Head of caudate nucleus (tissue), 42 donors: ENCODE measurements at places on chromosomes 3 and 15.

GRCh38 chr3:100782348-100782747 lies 73.1 kb downstream of the TFG start:
- no peak for DNase-seq

GRCh38 chr3:133926736-133927539 lies 31.3 kb upstream of the RAB6B start:
- DNase-seq: no peak

DNA sequence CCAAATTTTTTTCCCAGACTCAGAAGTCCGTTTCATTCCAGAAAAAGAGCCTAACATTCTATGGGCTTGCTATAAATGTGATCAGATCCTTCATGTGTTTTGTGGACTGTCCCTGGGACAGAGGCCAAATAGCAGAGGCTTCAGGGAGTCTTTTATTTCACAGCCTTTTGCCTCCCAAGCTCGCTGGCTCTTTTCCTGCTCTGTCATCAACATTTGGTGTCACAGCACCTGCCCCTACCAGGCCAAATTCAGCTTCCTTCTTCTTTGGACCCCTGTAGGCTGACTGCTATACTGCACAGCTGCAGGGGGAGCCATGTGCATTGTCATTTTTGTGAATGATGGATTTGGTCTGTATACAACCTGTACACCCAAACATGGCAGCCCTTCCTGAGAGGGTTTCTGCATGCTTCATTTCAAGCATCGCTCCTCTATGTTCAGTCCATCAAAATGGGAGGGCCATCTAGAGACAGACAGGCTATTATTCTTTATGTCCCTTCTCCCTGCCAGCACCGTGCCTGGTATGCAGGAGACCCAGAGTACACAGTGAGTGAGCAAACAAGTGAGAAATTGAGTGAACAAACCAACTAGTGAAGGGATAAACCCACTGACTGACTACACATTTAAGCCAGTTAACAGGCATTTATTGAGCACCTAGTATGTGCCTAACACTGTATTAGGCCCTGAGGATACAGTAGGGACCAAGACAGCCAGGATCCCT lies 17.9 kb upstream of the RPP14 start:
- DNase-seq: peak; percentile 35

DNA sequence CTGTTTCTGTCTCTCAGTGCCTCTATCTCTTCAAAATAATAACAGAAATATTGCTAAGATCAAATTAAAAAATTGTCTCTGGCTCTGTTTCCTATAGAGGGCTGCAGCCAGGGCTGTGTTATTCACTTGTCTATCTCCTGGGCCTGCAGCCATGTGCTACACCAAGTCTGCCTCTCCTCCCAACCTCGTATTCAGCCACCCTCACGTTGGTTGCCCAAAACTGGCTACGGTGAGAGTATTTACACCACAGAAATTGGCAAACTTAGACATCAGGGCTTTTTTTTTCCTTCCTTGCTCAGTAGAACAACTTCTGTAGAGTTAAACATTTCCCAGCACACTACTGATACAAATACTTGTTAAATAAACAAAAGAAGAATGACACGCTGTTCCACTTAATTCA lies 320.9 kb upstream of the ICE2 start:
- DNase-seq: no peak

GRCh38 chr3:185268194-185268962 lies 14.5 kb upstream of the EHHADH start:
- DNase-seq: no peak

DNA sequence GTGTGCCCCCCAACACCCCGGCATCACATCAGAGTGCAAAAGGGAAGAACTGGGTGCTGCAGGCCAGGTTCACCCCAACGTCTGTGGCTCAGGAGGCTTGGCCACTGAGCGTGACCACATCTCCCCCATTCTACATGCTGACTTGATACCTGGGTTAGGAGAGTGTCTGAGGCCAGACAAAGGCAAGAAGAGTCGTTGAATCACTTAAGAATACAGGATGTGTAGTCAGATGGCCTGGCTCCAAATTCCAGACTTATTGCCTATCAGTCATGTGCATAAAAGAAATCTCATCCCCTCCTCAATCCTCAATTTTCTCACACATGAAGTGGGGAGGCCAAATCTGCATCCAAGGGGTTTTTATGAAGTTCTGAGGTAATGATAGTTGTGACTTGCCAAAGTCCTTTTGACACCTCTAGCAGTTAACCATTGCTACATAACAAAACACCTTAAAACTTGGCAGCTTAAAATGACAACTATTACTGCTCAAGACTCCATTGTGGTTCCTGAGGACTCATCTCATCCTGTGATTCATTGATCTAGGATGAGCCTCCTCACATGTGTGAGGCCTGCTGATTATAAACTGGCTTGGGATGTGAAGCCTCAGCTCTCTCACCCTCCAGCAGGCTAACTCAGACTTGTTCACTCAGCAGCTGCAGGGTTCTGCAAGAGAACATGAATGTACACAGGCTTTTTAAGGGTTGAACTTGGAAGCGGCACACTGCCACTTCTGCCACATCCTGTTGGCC lies 138.8 kb upstream of the TLE3 start:
- no peak for DNase-seq

DNA sequence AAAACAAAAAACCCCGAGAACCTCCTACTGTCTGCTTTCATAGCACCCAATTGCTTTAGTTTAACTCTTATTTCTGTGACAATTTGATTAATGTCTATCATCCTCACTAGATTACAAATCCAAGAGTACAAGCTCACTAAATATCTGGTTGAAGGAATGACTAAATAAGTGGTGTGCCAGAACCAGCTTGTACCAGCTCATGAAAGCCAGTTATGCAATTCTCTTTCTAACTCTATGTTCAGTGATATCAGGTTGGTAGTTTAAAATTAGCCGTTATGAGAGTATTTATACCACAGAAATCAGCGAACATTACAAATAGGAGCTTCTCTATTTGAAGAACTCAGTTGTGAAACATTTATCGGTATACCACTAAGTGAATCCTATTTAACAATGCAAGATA lies 137.2 kb upstream of the MITF start:
- no peak for DNase-seq

GRCh38 chr15:56919031-56919608 lies 676 bp downstream of the TCF12 start:
- peak; percentile 38 for DNase-seq

GRCh38 chr3:50320853-50321335 lies 1.7 kb downstream of the HYAL2 start:
- peak; percentile 81 for DNase-seq

DNA sequence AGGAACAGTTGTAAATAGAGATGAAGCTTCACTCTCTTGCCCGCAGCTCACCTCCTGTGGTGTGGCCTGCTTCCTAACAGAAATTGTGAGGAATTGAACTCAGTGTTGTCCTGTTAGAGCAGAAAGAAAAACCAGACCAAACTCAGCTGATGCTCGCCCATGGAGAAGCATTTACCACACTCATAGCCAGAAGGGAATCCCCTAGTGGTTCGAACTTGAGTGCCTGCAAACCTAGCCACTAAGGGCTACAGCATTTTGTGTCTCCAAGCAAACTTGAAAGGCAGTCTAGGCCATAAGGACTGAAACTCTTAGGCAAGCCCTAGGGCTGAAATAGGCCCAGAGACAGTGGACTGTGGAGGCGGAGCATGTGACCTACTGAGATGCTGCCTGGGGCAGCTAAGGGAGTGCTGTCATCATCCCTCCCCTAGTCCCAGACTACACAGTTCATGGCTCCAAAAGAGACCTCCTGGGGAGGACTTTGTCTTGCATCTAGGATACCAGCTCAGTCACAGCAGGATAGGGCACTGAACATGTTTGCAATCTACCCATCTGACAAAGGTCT lies 44.5 kb upstream of the MCTP2 start:
- no peak for DNase-seq

DNA sequence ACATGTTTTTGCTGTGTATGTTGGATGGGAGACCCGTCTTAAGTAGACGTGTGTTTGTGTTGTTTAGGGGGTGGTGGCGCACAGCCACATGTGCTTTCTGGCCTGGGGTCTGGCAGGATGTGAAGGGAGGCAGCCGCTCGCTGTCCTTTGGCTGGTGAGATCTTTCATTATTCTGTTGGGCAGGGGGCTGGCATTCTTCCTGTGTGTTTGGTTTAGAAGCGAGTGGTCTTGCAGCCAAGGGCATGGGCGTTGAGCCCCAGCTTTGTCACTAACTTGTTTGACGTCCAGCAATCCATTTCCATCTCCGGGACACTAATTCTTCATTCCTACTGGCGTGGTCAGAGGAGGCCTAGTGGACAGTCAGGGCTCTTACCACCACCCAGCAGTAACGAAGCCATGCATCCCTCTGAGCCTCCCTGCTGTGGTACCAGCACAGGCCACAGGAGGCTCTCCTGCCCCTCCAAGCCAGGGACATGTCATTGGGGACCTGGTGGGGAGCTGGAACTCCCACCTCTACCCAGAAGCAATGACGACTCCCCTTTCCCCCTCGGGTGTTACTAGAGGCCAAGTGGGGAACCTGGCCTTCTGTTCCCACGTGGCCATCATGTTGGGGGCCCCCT lies 10.7 kb downstream of the THSD4 start:
- DNase-seq: no peak

DNA sequence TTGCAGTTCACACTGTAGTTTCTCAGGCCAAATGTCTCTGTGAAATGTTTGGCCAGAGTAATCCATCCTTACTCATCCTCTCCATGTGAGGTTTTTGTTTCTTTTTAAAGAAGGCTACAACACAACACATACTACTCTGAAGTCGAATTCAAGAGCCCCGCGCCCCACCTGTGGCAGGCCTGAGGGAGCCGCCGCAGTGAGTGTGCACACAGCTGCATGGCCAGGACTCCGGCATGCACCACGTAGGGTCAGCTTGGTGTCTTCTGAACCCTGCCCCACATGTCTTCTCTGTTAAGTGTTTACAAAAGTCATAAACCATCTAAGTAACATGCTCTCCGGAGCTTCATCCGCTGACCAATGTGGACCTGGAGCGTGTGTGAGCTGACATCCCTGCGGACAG lies 58.7 kb downstream of the PGPEP1L start:
- no peak for DNase-seq

DNA sequence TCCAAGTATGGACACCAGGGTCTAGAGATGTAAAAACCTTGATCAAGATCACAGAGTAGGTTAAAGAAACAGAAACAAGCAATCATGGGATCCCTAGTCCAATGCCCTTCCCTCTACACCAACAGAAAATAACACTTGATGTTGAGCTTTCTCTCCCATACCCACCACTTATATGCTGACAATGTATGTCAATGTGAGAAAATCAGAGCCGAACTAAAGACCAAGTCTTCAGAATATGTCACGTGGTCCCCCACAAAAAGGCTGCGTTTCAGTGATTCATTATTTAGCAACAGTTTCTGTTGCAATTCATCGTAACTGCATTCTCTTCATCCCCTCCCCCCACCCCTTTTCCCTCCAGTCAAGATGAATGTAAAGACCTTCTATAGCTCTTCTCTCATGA lies 278.9 kb upstream of the STT3B start:
- DNase-seq: no peak

DNA sequence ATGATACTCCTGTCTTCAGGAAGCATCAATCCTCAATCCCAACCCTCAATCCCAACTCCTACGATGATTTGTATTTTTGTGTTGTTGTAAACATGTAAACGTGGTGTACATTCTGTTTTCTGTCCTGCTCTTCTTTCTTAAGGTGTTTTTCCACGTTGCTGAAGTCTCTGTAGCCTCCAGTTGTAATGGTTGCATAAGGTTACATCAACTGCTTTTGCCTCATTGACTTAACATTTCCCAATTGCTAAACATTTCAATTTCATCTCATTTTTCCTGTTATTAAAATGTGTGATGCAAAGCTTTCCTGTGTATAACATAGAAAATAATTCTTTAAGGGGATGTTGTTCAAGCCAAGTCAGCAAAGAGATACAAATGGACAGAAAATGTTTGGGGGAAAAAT lies 33.4 kb downstream of the HRH1 start:
- DNase-seq: no peak
